ENCODE measurements at places on chromosomes 3 and 15.

GRCh38 chr3:35705904-35706303 is 66.6 kb downstream of the ARPP21 start:
- no peak for DNase-seq

DNA sequence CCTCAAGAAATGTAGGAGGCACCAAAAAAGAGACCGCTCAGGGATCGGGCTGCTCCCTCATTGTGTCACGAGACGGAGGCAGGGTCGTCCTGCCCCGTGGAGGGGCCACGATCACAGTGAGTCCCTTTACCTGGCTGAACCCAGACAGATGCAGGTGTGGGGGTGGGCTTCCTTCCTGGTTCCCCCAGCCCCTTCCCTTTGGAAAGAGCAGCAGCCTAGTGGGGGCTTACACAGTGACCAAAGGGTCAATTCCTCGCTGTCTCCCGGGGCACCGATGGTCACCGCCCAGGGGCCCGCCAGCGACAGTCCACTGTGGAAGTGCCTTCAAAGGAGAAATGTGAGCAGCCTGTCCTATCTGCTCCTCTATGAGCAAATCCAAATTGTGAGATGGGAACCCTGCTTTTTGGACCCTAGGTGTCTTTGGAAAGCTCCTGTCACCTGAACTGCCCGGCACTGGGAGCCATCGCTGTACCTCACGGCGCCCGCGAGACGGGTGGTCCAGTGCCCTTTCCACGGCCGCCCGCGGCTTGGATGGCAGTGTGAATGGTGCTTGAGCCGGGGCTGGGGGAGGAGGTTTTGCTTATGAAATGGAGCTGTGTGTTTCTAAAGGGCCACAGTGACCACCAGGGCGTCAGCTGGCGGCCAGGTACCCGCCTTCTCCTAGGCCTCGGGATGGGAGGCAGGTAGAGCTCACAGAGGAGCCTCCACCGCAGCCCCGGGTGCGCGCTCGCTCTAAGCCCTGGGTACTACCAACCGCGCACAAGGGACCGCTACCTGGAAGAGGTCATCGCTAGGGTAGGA is 155.7 kb downstream of the KLF13 start:
- DNase-seq: no peak

DNA sequence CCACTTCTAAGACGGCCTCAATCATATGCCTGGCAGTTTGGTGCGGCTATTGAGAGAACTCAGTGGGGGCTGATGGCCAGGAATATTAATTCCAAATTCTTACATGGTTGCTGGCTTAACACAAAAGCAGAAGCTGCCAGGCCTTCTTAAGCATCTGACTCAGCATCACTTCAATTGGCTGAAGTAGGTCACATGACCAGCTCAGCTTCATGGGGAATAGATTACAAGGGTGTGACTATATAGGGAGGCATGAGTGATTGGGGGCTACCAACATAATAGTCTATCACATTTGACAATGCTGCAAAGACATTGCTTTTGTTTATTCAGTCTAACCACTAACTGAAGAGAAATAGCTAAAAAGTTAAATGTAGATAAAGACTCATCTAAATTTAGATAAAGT is 101.6 kb upstream of the ANKRD28 start:
- no peak for DNase-seq

- DNase-seq: no peak
Measured at GRCh38 chr15:72786676-72787345, 3.3 kb upstream of the ADPGK start.

DNA sequence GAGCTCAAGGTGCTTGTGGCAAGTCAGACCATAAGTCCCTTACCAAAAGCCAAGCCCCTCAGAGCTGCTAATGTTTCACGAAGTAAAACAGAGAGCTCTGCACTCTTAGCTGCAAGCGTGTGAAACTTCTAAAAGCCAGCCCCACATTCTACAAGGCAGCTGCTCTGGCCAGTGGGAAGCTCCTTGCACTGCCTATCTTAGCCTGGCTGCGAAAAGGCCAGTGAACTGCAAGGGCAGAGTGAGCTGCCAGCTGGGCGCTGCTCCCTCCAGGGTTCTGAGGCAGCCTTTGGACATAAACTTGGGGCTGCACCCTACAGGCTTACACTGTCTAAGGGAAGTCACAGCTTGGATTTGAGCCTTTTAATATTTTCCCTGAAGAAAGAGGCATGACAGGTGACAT is 2.2 kb upstream of the MUSTN1 start:
- DNase-seq: no peak

DNA sequence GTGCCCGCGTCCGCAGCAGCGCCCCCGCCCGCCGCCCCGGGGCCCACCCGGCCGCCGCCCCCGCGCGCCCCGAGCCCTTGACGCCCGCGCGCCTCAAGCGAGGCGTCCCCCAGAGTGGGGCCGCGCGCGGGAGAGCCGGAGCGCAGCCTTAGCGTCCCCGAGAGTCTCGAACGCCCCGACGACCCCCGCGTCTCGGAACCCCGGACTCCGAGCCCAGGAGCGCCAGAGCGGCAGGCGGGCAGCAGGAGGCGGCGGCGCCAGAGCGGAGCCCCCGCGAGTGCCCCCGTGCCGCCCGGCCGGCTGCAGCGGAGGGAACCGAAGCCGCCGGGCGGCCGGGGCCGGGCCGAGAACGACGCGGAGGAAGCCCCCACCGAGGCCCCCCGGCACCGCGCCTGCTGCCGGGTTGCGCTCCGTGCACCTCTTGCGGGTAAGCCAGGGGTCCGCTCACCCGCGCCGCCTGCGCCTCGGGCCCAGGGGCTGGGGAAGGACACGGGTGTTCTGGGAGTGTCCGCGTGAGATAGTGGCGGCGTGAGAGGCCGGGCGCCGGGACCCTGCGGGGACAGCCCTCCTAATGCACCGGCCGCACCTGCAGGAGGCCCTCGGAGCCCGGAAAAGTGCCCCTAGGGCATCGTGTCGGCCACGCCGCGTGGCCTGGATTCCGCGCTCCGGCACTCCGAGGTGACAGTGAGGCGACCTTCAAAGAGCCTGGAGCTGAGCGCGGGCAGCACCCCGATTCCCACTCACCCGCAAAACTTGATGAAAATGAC is 52.0 kb upstream of the ULK4 start:
- DNase-seq: no peak

GRCh38 chr3:142013326-142013980 is 135.9 kb downstream of the TFDP2 start:
- no peak for DNase-seq

- no peak for DNase-seq
Measured at GRCh38 chr3:150082898-150083654, 112.4 kb upstream of the PFN2 start.

DNA sequence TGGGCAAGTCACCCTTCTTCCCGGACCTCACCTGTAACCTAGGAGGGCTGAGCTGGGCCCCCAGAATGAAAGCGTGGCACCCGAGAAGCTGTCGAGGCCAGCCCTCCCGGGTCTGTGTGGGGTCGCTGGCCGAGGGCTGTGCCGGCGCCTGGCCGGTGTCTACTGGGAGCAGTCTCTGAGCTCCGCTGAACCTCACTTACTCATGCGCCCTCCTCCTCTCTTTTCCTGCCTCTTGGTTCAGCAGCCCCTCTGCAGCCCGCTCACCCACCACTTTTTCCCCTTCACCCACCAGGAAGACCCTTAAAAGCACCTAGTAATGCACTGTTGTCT is 419 bp downstream of the HYKK start:
- DNase-seq: no peak

DNA sequence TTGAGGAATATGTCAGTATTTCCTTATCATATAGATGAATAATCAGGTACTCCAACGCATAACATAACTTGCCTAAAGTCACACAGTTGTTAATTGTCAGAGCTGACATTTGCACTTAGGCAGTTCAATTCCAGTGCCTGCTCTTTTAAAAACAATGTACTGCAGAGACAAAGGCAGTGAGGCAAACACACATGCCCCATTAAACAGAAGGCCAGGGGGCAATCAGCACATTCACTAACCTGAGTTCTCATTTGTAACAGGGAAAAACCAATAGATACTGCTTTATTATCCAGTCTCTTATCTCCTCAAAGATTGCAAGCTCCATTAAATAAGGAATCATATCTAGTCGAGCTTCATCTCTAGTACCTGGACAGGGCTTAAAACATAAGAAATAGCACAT is 1017.4 kb downstream of the SQOR start:
- no peak for DNase-seq

- no peak for DNase-seq
Measured at GRCh38 chr3:5791558-5791957, 604.1 kb downstream of the EDEM1 start.

- DNase-seq: no peak
Measured at GRCh38 chr3:18481946-18482548, 56.9 kb upstream of the SATB1 start.

DNA sequence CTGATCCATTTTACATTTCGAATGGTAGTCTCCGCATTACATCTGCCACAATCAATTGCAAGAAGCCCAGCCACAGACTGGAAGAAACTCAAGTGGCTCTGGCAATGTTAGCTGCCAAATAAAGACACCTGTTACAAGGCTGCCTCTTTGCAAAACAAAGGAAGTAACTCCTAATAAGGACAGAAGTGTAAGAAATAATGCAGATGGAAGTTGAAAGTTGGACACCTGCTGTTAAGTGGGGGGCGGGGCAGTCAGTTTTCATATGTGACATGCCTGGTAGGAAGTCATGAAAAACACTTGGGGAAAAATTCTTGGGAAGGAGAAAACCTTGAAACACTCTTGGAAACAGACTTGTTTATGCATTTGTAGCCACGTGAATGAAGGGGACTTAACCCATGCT is 54.1 kb upstream of the ATP2C1 start:
- peak; percentile 62 for DNase-seq

DNA sequence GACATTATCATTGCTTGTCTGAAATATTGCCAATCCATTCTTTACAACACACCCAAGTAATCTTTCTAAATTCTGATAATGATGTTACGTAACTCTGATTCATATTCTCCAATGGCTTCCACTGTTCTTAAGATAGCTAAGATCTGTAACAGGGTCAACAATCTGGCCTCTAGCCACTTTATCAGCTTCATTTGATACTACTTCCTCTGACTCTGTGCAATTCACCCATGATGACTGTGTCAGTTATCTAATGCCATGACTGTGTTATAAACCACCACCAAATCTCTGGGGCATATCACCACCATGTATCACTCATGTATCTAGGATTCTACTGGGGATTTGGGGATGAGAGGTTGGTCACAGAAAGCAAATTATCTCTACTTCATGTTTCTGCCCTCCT is 44.0 kb downstream of the CD200 start:
- peak; percentile 76 for DNase-seq

DNA sequence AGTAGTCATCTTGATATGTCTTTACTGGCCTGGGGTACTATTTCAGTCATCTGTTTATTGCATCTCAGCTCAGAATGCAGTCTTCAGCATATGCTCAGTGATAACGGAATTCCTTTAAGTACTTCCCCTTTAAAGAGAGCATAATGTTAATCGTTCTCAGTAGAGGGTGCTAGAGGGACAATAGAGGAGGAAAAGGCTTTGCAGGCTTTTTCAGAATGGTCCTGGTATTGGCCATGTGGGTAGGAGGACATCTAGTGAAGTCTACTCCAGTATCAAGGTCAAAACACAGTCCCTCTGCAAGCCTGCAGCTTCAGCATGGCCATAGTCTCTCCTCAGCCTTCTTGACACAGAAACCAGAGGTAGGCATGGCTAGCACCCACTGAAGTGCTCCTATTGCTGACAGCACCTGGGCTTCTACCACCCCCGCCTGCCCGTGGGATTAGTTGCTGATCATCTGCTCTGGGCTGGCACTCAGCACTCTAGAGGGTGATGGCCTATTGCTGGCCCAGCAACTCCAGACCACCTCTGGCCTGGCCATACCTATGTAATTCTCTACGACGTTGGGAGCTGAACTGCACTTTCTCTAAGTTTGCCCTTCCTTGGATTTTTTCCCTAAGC is 65.4 kb downstream of the KCNH8 start:
- DNase-seq: peak; percentile 2

GRCh38 chr15:26126070-26126469 is 262.9 kb upstream of the ATP10A start:
- DNase-seq: no peak

- no peak for DNase-seq
Measured at GRCh38 chr15:26091184-26091583, 228.1 kb upstream of the ATP10A start.

DNA sequence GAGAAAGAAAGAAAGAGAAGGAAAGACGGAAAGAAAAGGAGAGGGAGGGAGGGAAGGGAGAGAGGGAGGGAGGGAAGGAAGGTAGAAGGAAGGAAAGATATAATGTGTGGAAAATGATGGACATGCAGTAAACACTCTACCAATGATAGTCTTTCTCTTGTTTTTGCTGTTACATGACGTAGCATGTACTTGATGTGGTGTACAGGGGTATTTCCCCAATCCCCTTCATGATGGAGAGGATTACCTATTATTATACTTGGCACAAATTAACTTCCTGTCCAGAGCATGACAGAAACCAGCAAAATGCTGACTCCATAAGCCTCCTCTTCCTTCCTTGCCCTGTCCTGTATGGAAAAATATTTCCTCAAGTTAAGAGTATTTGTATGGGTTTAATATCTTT is 124.4 kb downstream of the B3GALNT1 start:
- no peak for DNase-seq

GRCh38 chr3:130276203-130276803 is 69.2 kb upstream of the COL6A5 start:
- peak; percentile 27 for DNase-seq

DNA sequence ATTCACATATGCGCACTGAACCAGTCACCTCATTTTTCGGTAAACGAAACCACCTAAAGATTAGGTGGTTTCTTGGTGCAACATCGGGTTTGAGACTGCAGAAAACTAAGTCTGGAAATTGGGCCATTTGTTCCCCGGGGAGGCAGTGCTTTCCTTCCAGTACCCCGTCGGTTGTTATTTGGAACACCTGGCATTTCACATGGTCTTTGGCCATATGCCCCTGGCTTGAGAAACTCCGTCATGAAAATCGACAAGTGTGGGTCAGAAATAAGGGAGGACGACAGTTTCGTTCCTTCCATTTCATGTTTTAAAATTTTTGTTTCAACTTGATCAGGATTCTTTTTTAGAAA is 544 bp upstream of the GATM start:
- DNase-seq: no peak

DNA sequence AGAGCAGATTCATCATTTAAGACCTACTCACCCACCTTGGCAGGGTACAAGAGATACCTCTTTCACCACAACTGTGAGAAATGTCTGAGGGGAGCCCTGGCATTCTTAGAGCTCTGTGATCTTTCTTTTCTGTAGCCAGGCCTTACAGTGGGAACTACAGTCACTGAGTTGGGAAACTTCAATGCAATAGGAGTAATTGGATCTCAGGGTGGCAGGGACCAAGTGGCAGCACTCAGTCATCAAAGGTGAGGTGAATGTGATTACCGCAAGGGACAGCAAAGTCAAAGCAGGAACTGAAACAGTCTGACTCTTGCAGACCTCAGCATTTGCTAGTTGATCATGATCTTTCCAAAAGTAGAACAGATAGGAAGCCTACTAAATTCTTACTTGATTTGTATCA is 7.2 kb upstream of the MCF2L2 start:
- DNase-seq: no peak
